ENCODE measurements at places on chromosomes 2 and 18. TPM values are rescaled to one million over a fixed set of nuclear protein-coding genes. Genes with fewer than 3 reads are reported as not detected.

Gene CRACDL
- 22.1 TPM for total RNA-seq

DNA sequence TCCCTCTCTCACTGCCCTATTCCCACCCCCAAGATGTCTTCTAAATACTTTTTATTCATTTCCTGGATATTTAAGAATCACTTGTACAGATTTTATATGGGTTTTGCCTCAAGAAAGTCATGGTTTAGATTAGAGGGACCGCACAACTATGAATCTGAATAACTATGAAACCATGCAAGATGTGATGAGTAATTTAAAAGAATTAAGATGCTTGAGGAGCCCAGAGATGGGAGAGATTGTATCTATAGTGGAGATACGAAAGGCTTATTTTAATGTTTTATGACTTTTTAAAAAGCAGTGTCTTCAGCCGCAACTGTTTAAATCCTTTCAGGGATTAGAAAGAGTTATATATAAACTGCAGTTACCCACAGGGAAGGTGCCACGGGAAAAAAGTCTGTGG is 324.1 kb downstream of the LPIN1 start:
- DNase-seq, result no peak
- H3K4me1 ChIP-seq, result no peaks in the 10 kb centered on the region
- H3K27me3 ChIP-seq, result no peaks in the 10 kb centered on the region
- H3K36me3 ChIP-seq, result no peaks in the 10 kb centered on the region
- no peak overlapping the region for H3K4me3 ChIP-seq

GRCh38 chr2:96085541-96086355 is 30.6 kb downstream of the ADRA2B start:
- H3K36me3 ChIP-seq, result no peaks in the 10 kb centered on the region
- H3K27ac ChIP-seq, result no peak overlapping the region
- peaks cover 15% of the 10 kb centered on the region for H3K4me1 ChIP-seq
- H3K4me3 ChIP-seq, result no peak overlapping the region

GRCh38 chr2:130369311-130369964 is 13.6 kb downstream of the PTPN18 start:
- H3K36me3 ChIP-seq, result no peaks in the 10 kb centered on the region
- H3K4me3 ChIP-seq, result no peak overlapping the region
- H3K27me3 ChIP-seq, result no peaks in the 10 kb centered on the region
- peaks cover 30% of the 10 kb centered on the region for H3K4me1 ChIP-seq

DNA sequence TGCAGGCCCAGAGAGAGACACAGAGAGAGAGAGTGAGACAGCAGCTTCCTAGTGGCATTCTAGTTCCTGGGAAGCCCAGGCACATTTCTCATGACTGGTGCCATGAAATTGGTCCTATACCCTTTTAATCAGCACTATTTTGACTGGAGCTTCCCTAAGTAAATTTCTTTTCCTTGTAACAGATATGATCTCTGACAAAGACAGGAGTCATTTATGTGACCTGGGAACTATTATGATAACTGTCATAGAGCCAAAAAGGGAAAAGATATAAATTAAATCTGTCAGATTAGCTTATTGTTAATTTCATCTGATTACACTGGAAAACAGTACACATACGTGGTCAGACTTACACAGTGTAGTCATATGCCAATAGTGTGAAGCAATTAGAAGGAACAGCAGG is 161.3 kb upstream of the HNRNPA3 start:
- H3K4me1 ChIP-seq, result no peaks in the 10 kb centered on the region
- H3K4me3 ChIP-seq, result no peak overlapping the region
- DNase-seq, result no peak
- H3K36me3 ChIP-seq, result no peaks in the 10 kb centered on the region
- no peaks in the 10 kb centered on the region for H3K27me3 ChIP-seq
- no peak overlapping the region for H3K27ac ChIP-seq

DNA sequence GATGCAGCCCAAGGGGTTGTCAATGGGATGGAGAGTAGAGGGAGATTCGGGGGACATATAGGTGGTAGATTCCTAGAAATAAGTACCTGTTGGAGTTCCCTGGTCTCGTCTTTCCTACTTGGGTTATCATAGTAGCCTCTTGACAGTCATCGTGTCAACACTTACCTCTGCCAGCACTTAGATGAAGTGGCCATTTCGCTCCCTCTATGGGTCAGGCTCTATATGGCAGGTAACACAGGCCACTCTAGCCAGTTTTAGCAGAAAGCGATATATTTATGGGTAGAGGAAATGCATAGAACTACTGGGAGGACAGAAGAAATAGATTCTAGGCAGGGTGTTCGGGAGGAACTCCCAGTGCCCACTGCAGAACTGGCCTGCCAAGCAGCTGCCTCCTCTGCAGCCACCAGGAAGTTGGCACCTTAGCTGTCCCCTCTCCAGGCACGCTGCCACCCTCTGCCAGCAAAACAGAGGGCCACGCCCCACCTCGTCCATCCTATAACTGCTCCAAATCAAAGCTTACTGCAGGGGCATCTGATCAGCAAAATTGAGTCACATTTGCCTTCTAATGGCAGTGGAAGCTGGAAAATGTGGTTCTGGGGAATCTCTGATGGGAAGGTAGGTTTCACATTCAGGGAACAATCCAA is 181.3 kb downstream of the INSIG2 start:
- no peaks in the 10 kb centered on the region for H3K4me1 ChIP-seq
- no peak overlapping the region for H3K27ac ChIP-seq
- H3K4me3 ChIP-seq, result no peak overlapping the region

- H3K27me3 ChIP-seq, result no peaks in the 10 kb centered on the region
- H3K4me3 ChIP-seq, result no peak overlapping the region
- no peak overlapping the region for H3K27ac ChIP-seq
- no peak for DNase-seq
Measured at GRCh38 chr18:74551452-74551851, 17.2 kb downstream of the CNDP1 start.

All from body of pancreas (tissue), 4 donors.